ENCODE measurements at places on chromosomes 11 and 22. TPM values are rescaled to one million over a fixed set of nuclear protein-coding genes. Genes with fewer than 3 reads are reported as not detected.

Gene JHY
- 4.0 TPM for total RNA-seq

Gene CLDN5
- total RNA-seq = not detected

Gene EXPH5
- 15.0 TPM for total RNA-seq

Gene LGR4
- 29.0 TPM for total RNA-seq

Gene PLEKHA7
- 0.20 TPM for total RNA-seq

Gene LRP5
- total RNA-seq = 30.1 TPM

Gene TEAD1
- total RNA-seq = 90.2 TPM

Gene MUC2
- not detected for total RNA-seq

Gene NECTIN1
- 45.0 TPM for total RNA-seq

Gene HOATZ
- not detected for total RNA-seq

Gene PLEKHB1
- total RNA-seq = not detected

Gene NPTXR
- total RNA-seq = 0.04 TPM

Gene FXYD6
- not detected for total RNA-seq

Gene TSGA10IP
- not detected for total RNA-seq

Gene AIFM3
- total RNA-seq = 1.5 TPM

Gene SLC25A1
- total RNA-seq = 125 TPM

Gene CHID1
- total RNA-seq = 63.7 TPM

Gene CYTH4
- 0.04 TPM for total RNA-seq

Gene OR56A1
- not detected for total RNA-seq

Gene SOX6
- 6.6 TPM for total RNA-seq

Gene MS4A15
- not detected for total RNA-seq

Gene KRTAP5-1
- not detected for total RNA-seq

Gene C11orf52
- total RNA-seq = 1.2 TPM

Gene FADS3
- 7.9 TPM for total RNA-seq

Gene C22orf31
- not detected for total RNA-seq

Gene HTR3B
- not detected for total RNA-seq

Gene CHADL
- 0.82 TPM for total RNA-seq

Gene C11orf42
- not detected for total RNA-seq

Gene RFPL3
- not detected for total RNA-seq

Gene SMTNL1
- not detected for total RNA-seq

Gene FREY1
- 0.14 TPM for total RNA-seq

Gene MRGPRF
- 0.14 TPM for total RNA-seq

Gene UPK3A
- total RNA-seq = not detected

Gene RBMXL2
- not detected for total RNA-seq

Gene SGSM1
- total RNA-seq = not detected

Gene DBX1
- total RNA-seq = not detected

Gene ROBO4
- total RNA-seq = 1.5 TPM

Gene MS4A1
- not detected for total RNA-seq

Gene MCAT
- 16.7 TPM for total RNA-seq

Gene VPREB1
- total RNA-seq = not detected

Gene KCNJ11
- not detected for total RNA-seq

Gene OR52A1
- not detected for total RNA-seq

Gene GANAB
- 156 TPM for total RNA-seq

Gene OR5J2
- not detected for total RNA-seq

Gene MS4A6A
- not detected for total RNA-seq

Gene OR51D1
- total RNA-seq = not detected

Gene TREH
- not detected for total RNA-seq

Gene OR4D6
- not detected for total RNA-seq

Gene MS4A4A
- not detected for total RNA-seq

Gene CCDC90B
- 53.4 TPM for total RNA-seq

Gene FGF4
- not detected for total RNA-seq

Gene NELL1
- total RNA-seq = not detected

Gene KCNK4
- total RNA-seq = not detected

Gene MAPK8IP1
- 0.78 TPM for total RNA-seq

Gene LDHAL6A
- total RNA-seq = not detected

Gene MIOX
- total RNA-seq = not detected

Gene CHRDL2
- total RNA-seq = not detected

Gene PGR
- total RNA-seq = 0.04 TPM

Gene APOBEC3H
- 0.39 TPM for total RNA-seq

Gene OR52H1
- total RNA-seq = not detected

All from foreskin keratinocyte (primary cell).